ENCODE measurements at places on chromosomes 7 and 10.
A peak's percentile ranks its signal among the peaks of the same experiment; 100 is the strongest.

DNA sequence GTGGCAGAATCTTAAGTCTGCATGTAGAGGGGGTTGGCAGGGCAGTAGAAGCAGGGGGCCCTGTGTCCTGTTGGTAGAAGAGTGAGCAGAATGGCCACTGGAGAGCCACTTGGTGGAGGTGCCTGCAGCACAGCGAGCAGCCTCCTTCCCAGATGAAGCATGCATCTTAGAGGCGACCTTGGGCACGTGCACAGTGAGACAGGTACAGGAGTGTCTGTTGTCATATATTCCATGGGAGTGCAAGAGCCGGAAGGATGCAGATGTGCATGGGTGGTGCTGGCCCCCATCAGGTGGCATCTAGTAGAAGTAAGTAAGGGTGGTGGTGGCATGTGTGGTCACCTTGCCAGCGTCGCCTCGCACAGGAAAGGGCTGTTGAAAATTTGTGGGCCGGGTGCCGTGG is 53.9 kb downstream of the CUX1 start:
- no peaks in the 10 kb centered on the region for H3K36me3 ChIP-seq
- no peaks in the 10 kb centered on the region for H3K27me3 ChIP-seq
- no peak overlapping the region for H3K4me3 ChIP-seq
- H3K4me1 ChIP-seq: no peaks in the 10 kb centered on the region

GRCh38 chr7:2894118-2894940 is 50.2 kb upstream of the GNA12 start:
- no peaks in the 10 kb centered on the region for H3K27me3 ChIP-seq
- H3K36me3 ChIP-seq: no peaks in the 10 kb centered on the region
- no peaks in the 10 kb centered on the region for H3K4me1 ChIP-seq
- no peak overlapping the region for H3K4me3 ChIP-seq
- H3K27ac ChIP-seq: no peak overlapping the region

- no peaks in the 10 kb centered on the region for H3K4me1 ChIP-seq
- no peaks in the 10 kb centered on the region for H3K36me3 ChIP-seq
- no peak overlapping the region for H3K27ac ChIP-seq
- DNase-seq: no peak
- no peak overlapping the region for H3K4me3 ChIP-seq
Measured at GRCh38 chr7:20284771-20285143, 45.9 kb upstream of the ITGB8 start.

GRCh38 chr10:89808842-89809241 is 107.5 kb downstream of the KIF20B start:
- no peaks in the 10 kb centered on the region for H3K36me3 ChIP-seq
- no peak overlapping the region for H3K27ac ChIP-seq
- DNase-seq: no peak

DNA sequence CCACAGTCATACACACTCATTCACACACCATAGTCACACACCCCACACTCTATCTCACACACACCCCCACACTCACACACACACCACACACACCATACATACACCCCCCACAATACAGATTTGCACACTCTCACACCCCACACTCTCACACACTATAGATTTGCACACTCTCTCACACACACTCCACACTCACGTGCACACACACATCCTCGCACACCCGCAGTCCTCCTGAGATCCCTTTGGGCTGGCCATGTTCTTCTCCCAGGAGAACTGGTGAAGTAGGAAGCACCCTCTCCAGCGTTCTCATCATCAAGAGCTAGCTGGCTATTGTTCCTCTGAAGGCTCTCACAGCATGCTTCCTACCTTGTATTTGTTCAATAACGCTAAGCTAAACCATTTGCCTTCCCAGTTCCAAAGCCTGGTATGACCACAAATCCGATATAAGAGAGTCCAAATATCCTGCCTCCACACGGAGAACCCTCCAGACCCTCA is 86.2 kb downstream of the HECW1 start:
- no peak for DNase-seq
- no peaks in the 10 kb centered on the region for H3K4me1 ChIP-seq
- no peaks in the 10 kb centered on the region for H3K36me3 ChIP-seq
- H3K4me3 ChIP-seq: no peak overlapping the region

DNA sequence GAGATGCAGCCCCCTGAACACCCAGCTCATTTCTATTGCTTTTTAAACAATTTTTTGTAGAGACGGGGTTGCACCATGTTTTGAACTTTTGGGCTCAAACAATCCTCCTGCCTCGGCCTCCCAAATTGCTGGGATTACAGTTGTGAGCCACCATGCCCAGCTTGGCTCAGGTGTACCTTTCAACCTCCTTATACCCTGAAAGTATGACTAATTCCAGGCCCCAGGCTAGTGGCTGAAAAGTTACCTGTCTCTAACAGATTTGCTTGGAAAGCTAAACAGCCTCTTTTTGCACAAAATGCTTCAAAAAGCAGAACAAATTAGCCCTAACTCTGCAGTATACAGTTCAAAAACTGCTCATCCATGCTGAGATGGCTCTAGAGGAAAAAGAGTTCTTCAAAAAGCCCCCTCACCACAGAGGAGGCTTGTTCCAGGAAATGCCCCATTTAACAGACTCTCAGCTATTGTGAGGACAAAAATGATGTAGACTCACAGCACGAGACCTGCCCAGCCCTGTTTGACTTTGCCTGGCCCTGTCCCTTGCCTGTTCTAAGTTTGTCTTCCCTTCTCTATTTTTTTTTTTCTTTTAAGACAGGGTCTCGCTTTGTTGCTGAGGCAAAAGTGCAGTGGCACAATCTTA is 13.4 kb upstream of the AP1S1 start:
- peaks cover 8% of the 10 kb centered on the region for H3K36me3 ChIP-seq
- no peaks in the 10 kb centered on the region for H3K4me1 ChIP-seq
- no peak overlapping the region for H3K27ac ChIP-seq
- DNase-seq: no peak

DNA sequence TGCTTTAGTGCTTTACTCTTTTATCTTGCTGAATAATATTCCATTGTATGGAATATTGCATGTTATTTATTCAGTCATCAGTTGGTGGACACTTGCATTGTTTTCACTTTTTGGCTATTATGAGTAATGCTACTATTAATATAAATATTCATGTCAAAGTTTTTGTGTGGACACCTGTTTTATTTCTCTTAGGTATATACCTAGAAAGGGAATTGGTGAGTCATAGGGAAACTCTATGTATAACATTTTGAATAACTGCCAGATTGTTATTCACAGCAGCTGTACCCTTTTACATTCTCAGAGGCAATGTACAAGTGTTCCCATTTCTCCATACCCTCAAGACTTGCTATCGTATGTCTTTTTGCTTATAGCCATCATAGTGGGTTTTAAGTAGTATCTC is 268.7 kb downstream of the SEMA3A start:
- H3K4me1 ChIP-seq: no peaks in the 10 kb centered on the region
- no peak for DNase-seq
- no peaks in the 10 kb centered on the region for H3K27me3 ChIP-seq
- no peaks in the 10 kb centered on the region for H3K36me3 ChIP-seq
- no peak overlapping the region for H3K27ac ChIP-seq

GRCh38 chr10:36412942-36413341 is 712.5 kb upstream of the ANKRD30A start:
- no peaks in the 10 kb centered on the region for H3K27me3 ChIP-seq
- no peak overlapping the region for H3K4me3 ChIP-seq

- no peaks in the 10 kb centered on the region for H3K36me3 ChIP-seq
- DNase-seq: no peak
- no peaks in the 10 kb centered on the region for H3K4me1 ChIP-seq
- H3K27ac ChIP-seq: no peak overlapping the region
- no peaks in the 10 kb centered on the region for H3K27me3 ChIP-seq
- H3K4me3 ChIP-seq: no peak overlapping the region
Measured at GRCh38 chr10:123611876-123612275, 54.3 kb upstream of the GPR26 start.

- DNase-seq: peak; percentile 59
- H3K27me3 ChIP-seq: no peaks in the 10 kb centered on the region
- peaks cover 14% of the 10 kb centered on the region for H3K4me1 ChIP-seq
- H3K27ac ChIP-seq: no peak overlapping the region
- no peaks in the 10 kb centered on the region for H3K36me3 ChIP-seq
Measured at GRCh38 chr7:128939075-128939860, 1.5 kb downstream of the IRF5 start.

GRCh38 chr7:141073173-141073640 is 657 bp upstream of the TMEM178B start:
- no peak for DNase-seq
- H3K36me3 ChIP-seq: no peaks in the 10 kb centered on the region
- peak overlapping the region; percentile 45 for H3K27ac ChIP-seq
- peaks cover 41% of the 10 kb centered on the region for H3K4me1 ChIP-seq
- H3K4me3 ChIP-seq: peak overlapping the region; percentile 49
